ENCODE measurements at places on chromosomes 16 and 17.

GRCh38 chr16:4574919-4575705 is 19.0 kb downstream of the C16orf96 start:
- no peak for ATAC-seq

DNA sequence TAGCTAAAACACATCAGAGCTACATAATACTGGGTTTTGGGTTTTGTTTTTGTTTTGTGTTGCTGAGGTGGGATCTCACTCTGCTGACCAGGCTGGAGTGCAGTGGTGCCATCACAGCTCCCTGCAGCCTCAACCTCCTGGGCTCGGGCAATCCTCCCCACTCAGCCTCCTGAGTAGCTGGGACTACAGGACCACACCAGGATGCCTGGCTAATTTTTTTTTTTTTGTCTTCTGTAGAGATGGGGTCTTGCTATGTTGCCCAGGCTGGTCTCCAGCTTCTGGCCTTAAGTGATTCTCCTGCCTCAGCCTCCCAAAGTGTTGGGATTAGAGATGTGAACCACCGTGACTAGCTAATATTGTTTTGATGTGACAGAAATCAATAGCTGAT is 6.2 kb downstream of the MEAK7 start:
- no peak for ATAC-seq

- no peak for ATAC-seq
Observed at GRCh38 chr16:8047736-8048135, 542.6 kb downstream of the TMEM114 start.

GRCh38 chr16:80691111-80691741 is 113.2 kb downstream of the CDYL2 start:
- ATAC-seq: no peak

GRCh38 chr16:82741073-82741615 is 114.4 kb downstream of the CDH13 start:
- ATAC-seq: no peak

- ATAC-seq: peak; percentile 83
Observed at GRCh38 chr16:53207810-53208752, 153.3 kb downstream of the CHD9 start.

GRCh38 chr17:81400996-81401722 is 5.9 kb downstream of the BAHCC1 start:
- ATAC-seq: no peak

DNA sequence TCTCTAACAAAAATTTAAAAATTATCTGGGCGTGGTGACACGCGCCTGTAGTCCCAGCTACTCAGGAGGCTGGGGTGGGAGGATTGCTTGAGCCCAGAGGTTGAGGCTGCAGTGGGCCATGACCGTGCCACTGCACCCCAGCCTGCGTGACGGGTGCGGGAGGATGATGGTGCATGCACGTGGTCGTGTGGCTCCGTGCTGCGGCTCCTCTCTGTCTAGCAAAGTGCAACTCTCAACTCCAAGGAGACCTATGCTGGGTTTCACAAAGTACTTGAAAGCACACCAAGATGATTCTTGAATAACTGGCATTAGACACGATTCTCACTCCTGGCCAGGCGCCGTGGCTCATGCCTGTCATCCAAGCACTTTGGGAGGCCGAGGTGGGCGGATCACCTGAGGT is 25.8 kb downstream of the NXN start:
- ATAC-seq: no peak

DNA sequence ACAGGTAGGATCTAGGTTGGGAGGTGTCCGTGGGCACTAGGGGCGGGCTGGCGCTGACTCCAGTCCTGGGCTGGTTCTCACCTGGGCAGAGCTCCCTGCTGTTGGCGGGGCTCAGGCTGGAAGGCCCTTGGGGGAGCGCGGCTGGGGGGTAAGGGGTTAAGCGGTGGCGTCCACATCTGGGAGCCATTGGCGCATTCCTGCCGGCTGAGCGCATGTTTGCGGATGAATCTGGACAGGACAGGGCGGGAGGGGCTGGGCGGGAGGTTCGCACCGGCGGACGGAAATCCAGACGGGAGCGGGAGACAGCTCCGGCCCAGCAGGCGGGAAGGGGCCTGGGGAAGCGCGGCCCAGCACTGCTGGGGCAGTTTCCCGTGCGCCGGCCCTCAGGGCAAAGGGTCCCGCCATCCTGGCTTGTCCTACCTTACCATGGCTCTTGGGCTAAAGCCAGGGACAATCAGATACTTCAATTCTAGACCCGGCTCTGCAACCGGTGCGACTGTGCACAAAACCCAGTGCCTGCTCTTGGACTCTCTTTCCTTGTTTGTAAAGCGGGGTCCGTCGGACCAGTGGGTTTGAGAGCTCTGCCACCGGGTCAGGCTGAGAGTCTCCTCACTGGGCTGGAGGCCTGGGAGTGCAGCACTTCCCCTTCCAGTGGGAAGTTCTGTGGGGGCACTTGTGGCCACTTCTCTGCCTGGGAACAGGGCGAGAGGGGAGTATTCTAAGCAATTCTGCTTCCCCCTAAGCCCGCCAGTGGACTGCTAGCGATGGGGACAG is 7.8 kb downstream of the RARA start:
- no peak for ATAC-seq

DNA sequence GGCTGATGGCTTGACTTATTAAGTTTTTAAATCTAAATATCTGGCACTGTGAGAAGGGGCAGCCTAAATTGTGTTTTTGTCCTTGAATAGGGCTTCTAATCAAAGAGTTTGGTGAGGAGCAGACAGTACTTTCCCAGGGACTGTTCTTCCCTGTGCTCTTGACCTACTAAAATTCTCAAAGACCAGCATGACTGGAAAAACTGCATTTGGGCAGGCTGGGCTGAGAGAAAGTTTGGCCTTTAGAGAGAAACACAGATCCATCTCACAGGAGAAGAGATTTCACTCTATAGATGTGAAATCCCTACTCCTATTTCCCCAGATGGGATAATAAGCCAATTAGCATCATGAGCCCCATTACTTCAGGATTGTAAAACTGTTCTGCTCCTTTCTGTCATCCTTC is 7.3 kb downstream of the PCTP start:
- no peak for ATAC-seq

- peak; percentile 65 for ATAC-seq
Observed at GRCh38 chr17:74089869-74090464, 113.5 kb upstream of the RPL38 start.

GRCh38 chr17:74924250-74924948 is at the start of gene OTOP2:
TSS of gene OTOP2 (plus strand) at chr17:74924273. CDS start at chr17:74924633, 360 bp downstream.
- ATAC-seq: no peak

DNA sequence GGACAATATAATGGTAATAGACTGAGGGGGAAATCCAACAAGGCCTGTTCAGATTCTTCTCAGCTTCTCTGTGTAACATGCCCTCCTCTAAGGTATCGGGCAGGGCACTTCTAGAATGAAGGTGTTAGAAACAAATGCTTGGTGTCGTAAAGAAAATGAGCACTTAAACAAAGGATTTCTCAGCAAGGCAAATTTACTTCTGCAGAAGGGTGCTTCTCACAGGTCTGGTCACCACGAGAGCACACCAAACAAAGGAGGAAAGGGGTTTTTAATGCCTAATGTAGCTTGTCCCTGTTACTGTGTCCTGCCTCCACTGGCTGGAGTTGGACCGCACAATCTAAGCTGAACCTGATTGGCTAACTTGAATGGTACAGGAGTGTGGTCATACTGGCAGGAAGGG is 642.6 kb upstream of the CDH8 start:
- no peak for ATAC-seq

DNA sequence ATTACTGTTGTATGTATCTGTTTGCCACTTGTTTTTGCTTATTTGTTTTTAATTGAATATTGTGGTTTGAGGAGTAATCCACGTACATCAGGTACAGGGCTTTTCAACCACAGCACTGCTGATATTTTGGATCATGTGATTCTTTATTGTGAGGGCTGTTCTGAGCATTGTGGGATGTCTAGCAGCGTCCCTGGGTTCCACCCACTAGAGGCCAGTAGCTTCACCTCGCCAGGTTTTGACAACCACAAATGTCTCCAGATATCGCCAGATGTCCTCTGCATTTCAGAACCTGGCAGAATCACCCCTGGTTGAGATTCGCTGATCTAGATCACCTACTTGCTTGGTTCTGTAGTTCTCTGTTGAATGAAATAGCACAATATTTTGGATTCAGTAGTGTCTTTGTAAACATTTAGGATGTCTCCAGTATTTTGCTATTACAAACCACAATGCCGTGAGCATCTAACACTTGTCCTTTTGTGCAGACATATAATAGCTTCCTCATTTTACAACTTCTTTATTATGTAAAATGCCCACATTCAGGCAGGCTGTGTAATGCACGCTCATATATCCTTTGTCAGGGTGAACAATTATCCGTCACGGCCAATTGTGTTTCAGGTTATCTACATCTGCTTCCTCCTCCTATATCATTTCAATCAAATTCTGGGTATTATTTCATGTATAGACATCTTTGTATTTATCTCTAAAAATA is 380.3 kb downstream of the SNX29 start:
- no peak for ATAC-seq

DNA sequence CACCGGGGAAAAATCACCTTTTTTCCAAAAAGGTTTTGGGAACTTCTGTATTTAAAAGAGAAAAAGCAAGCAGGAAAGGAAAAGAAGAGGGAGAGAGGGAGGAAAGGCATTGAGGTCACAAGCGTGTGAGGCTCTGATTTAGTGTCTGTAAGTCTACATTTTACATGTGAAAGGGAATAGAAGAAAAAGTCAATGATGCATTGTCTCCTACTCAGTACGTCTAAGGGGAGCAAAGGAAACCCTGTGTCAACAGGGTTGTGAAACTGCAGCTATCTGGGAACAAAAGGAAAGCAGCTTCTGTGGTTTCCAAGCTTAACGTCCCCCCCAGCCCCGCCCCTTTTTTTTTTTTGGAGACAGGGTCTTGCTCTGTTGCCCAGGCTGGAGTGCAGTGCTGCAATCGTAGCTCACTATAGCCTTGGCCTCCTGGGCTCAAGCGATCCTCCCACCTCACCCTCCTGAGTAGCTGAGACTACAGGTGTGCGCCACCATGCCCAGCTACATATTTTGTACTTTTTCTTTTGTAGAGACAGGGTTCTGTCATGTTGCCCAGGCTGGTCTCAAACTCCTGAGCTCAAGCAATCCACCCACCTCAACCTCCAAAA is 1.8 kb upstream of the CDC42EP4 start:
- no peak for ATAC-seq

GRCh38 chr16:57196753-57197152 is 10.6 kb downstream of the RSPRY1 start:
- no peak for ATAC-seq

DNA sequence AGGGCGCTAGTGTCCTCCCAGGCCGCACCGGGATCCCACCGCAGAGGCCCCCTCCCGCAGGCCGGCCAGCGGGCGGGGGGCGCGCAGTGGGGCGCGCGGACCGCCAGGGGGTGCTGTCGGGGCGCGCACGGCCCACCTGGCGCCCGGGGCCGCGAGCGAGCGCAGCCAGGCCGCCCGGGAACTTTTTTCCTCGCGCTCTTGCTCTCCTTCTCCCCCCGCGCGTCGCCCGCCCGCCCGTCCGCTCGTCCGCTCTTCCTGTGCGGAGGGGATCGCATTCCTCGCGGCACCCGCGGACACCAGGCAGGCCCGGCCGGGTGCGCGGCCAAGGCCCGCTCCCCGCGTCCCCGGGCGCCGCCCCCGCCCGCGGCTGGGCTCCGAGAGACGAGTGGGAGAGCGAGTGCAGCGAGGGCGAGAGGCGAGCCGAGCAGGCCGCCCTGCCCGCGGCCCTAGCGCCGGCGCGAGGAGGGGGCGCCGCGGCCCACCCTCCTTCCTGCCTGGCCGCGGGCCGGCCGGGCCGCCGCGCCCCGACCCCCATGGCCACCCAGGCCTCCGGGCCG is at the start of gene RAI1:
RAI1 (plus strand) TSS at position 272 of the 557 bp plus-strand sequence. CDS start 111,491 bp downstream, outside the sequence.
- ATAC-seq: peak; percentile 61

DNA sequence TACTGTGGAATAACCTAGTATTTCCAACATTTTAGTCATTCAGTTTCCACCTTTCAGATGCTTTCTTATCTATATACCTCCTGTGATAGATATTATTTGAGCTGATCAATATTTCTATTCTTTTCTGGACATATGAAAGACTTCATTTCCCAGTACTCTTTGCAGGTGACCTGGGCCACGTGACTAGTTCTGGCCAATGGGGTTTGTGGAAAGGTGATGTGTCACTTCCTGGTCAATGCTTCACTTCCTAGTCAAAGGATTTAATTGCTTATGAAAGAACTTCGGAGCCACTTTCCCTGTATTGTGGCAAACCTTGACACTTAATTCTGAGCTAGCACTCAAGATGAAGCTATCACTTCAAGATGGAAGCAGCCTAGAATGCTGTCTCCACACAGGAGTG is 248.9 kb upstream of the FOXF1 start:
- ATAC-seq: no peak

DNA sequence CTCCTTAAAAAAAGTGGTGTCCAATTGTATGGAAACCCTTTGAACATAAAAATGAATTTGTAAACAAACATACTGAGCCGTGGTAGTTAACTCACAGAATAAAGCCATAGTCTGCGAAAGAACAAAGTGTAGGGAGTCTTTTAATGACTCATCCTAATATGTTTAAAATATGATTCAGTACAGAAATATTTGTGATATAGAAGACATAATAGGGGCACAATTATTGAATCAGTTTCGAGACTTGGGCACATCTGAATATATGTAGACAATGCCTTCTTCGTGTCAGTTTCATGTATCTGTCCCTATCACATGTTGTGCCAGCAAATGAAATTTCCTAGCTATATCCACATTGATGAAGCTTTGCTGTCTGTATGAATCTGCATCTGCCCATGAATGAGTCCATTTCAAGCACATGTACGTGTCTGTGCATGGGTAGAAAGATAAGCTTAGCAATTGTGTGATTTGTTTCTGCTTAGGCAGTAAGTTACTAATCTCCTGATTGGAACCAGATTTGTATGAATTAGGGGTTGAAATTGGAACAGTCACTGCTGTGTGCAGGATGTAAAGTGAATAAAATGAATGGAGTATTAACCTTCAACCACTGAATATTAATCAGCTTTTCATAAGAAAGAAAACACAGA is 112.5 kb upstream of the SOX9 start:
- peak; percentile 41 for ATAC-seq

DNA sequence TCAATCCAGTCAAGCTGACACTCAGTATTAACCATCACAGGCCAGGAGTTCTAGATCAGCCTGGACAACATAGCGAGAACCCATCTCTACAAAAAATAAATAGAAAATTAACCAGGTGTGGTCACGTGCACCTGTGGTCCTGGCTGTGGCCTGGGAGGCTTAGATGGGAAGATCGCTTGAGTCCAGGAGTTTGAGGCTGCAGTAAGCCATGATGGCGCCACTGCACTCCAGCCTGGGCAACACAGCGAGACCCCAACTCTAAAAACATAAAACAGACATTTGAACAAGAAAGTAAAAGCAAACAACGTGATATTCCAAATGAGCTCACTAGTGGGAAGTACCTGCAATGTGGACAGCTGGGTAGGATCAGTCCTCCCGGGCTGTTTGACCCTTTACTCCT is 41.9 kb downstream of the CRISPLD2 start:
- no peak for ATAC-seq

GRCh38 chr16:3625911-3626732 is 14.7 kb upstream of the SLX4 start:
- ATAC-seq: no peak

- no peak for ATAC-seq
Observed at GRCh38 chr16:64627781-64628180, 494.1 kb downstream of the CDH11 start.

- ATAC-seq: no peak
Observed at GRCh38 chr17:76937238-76937637, 69.0 kb downstream of the MGAT5B start.

Measured in esophagus mucosa (tissue), 1 donor.